SJSA1 (cell line): ENCODE measurements at places on chromosomes 3 and 15.

- no peak for DNase-seq
These were observed 69.1 kb upstream of the XCR1 start for GRCh38 chr3:46096336-46096735.

- no peak for DNase-seq
These were observed 74.9 kb downstream of the RAD18 start for GRCh38 chr3:8888301-8888915.

DNA sequence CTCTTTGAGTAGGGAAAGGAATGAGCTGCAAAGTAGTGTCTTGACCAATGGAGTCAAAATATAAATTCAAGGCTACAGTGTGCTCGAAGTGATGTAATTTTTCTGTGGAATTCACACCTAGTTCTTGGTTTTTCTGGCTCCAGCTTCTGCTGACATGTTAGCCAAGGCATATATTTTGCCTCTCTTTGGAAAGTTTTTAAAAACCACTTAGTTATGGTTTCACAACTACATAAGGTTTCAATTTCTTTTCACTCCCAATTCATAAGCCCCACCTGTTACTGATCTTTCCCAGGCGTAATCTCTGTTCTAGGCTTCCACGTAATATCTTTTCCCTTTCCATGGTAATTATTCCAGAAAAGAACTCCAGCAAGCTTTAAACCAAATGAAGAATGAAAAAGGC lies 46.9 kb downstream of the GADL1 start:
- DNase-seq: no peak

GRCh38 chr15:81394603-81395002 lies 20.6 kb upstream of the TMC3 start:
- no peak for DNase-seq

DNA sequence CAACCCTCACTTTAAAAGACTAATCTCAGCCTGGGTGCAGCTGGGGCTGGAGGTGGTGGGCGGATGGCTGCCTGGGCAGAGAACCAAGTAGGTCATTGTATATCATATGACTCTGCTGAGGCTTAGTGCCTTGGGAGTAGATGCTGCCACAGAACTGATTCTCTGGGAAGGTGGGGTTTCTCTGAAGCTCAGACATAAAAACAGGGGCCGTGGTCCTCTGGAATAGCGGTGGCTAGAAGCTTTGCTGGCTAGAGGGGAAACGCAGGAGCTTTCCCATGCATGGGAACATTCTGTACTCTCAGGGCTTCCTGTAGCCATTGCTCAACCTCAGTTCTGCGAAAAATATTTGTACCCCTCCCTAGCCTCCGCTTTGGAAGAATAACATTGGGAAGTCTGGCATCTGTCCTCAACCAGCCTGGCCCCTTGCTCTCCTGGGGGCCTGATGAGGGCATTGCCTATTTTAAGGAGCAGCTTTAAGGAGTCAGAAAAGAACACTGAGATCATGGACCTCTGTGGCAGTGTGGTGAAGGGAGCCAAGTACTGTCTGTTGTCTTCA lies 14.7 kb downstream of the TIMP4 start:
- DNase-seq: no peak
